ENCODE measurements at places on chromosomes 12 and 14.

- DNase-seq = no peak
Observed at GRCh38 chr12:126093908-126094307, 1028.7 kb downstream of the AACS start.

- DNase-seq = no peak
Observed at GRCh38 chr14:53190938-53191337, 37.8 kb upstream of the DDHD1 start.

DNA sequence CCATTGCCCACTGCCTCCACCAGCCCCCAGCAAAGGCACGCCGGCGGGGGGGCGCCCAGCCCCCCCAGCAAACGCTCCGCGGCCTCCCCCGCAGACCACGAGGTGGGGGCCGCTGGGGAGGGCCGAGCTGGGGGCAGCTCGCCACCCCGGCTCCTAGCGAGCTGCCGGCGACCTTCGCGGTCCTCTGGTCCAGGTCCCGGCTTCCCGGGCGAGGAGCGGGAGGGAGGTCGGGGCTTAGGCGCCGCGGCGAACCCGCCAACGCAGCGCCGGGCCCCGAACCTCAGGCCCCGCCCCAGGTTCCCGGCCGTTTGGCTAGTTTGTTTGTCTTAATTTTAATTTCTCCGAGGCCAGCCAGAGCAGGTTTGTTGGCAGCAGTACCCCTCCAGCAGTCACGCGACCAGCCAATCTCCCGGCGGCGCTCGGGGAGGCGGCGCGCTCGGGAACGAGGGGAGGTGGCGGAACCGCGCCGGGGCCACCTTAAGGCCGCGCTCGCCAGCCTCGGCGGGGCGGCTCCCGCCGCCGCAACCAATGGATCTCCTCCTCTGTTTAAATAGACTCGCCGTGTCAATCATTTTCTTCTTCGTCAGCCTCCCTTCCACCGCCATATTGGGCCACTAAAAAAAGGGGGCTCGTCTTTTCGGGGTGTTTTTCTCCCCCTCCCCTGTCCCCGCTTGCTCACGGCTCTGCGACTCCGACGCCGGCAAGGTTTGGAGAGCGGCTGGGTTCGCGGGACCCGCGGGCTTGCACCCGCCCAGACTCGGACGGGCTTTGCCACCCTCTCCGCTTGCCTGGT is at the start of gene CDKN1B:
Gene CDKN1B (plus strand): TSS at position 576 of the 793 bp plus-strand sequence. CDS start 472 bp downstream, outside the sequence.
- DNase-seq = peak; percentile 71

DNA sequence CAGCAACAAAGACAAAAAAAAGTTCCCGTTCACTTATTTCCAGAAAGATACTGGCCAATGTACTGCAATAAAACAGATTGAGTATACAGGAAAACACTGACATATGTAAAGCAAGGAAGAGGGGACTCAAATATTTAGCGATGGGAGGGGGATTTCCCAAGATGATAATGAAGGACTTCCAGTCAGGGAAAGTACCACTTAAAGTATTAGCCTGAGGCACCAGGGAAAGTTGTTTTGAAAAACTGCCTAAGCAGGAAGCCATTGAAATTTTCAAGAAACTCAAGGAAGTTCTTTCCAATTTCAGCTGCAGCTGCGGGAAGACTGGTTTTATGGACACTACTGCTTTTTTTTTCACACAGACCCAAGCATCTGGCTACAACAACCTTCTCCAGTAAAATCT is 1007.4 kb upstream of the NOVA1 start:
- no peak for DNase-seq

DNA sequence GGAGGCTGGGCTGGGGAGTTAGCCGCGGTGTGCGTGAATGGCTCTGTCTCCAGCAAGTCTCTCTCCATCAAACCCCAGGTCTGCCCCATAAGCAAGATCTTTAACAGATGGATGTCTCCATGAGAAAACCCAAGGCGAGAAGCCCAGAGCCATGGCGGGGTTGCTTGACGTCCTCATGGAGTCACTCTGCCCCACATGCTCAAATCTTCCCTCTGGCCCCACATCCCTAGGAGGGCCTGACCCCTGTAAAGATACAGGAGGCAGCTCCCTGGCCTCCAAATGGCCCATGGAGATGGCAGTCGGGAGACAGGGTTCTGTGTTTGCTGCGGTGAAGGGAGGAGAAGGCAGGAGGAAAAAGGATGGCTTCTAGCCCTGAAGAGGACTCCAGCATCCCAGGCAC is 49.3 kb downstream of the C14orf132 start:
- DNase-seq = no peak

GRCh38 chr12:28794786-28795185 is 354.3 kb upstream of the FAR2 start:
- DNase-seq = no peak

DNA sequence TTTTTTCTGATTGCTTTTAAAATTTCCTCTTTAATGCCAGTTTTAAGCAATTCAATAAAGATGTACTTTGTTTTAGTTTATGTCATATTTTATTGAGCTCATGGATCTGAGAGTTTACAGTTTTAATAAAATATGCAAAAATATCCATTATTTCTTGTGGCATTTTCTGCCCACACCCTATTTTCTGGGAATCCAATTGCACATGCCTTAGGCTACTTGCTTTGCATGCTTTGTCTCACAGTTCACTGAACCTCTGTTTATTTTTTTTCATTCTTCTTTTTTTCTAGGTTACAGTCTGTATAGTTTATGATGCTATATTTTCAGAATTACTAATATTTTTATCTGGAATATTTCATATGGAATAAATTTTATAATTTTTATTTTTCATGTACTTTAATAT is 1258.0 kb downstream of the FSCB start:
- DNase-seq = no peak

DNA sequence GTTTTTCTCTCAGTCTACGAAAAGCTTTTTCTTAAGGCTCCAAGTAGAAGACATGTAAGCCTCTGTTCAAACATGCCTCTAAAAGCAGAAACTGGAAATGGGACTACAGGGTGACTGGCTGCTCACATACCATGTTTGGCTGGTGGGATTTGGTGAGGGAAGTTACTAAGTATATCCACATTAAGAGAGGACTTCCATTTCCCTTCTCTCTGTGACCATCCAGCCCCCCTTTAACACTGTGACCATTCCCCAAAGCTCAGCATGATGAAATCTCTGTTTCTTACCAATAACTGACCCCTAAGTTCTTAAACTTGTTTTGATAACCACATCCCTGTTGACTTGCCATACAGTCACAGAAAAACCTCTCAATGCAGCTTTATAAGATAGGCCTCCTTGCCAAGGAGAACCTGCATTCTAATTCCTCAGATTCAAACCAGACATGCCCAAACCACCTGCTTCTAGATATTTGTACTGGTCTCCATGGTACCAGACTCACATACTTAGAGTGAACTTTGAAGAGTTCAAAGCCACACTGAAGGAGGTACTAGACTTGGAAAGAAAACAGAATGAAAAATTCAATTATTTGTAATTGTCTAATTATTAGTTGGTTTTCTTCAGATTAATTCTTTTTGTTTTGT is 102.2 kb downstream of the VEZT start:
- no peak for DNase-seq

GRCh38 chr12:89525305-89525823 is 483 bp downstream of the POC1B start:
- no peak for DNase-seq

DNA sequence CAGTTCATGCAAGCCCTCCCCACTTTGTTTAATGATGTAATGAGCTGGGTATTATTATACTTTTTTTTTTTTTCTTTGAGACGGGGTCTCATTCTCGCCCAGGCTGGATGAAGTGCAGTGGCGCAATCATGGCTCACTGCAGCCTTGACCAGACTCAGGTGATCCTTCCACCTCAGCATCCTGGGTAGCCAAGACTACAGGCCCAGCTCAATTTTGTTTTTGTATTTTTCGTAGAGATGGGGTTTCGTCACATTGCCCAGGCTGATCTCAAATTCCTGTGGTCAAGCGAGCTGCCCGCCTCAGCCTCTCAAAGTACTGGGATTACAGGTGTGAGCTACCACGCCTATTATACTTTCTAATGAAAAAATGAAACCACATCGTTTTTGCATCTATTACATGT is 4.5 kb upstream of the DCAF11 start:
- DNase-seq = no peak

DNA sequence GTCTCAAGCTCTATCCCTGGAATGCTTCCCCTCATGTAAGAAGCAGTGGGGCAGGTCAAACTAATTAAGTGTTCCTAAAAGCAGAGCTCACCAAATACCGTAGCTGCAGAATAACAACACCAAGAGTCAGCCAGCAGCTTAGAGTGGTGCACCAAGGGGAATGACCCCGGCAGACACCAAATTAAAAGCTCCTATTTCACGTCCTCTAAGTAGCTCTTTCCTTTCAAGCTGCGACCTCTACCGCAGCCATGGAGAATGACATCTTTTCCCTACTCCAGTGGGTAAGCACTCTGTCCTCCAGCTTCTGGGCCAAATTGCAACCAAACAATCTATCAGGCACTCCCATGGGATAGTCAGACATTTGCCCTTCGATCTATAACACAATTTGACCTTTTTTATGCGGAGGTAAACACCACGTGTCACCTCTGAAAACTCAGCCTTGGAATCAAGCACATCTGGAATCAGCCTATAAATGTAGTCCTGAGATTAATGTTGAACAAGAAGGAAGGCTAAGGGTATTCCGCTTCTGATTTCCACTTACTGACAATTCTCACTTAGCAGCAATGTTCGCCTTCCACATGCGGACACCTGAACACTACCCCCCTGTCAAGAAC is 67.6 kb upstream of the CDKN3 start:
- DNase-seq = no peak

GRCh38 chr14:31190219-31190603 is 17.4 kb downstream of the HECTD1 start:
- no peak for DNase-seq

DNA sequence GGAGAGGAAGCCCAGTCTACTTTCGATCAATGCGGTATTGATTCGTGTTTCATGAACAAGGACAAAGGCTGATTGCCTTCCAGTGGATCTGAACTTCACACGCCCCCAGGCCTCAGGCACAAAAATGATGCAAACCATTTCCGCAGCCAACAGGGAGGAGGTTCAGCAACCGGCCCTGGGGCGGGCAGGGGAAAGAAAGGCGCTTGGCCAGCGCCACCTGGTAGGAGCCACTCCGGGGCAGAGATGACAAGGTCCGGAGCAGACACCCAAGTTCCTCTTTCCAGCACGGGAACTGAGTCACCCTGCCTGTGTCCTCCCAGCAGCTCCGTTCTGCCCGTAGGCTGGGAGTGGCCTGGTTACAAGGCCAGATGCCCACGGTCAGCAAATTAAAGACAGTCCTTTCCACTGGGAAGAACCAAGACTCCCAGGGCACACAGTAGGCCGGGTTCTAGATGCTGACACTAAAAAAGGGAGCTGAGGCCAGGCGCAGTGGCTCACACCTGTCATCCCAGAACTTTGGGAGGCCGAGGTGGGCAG is 136.3 kb downstream of the SCARB1 start:
- DNase-seq = no peak

- DNase-seq = peak; percentile 86
Observed at GRCh38 chr12:2179953-2180736, 127.4 kb downstream of the CACNA1C start.

Data from GM04503 (cell line).